ENCODE measurements at places on chromosomes 3 and 15.

DNA sequence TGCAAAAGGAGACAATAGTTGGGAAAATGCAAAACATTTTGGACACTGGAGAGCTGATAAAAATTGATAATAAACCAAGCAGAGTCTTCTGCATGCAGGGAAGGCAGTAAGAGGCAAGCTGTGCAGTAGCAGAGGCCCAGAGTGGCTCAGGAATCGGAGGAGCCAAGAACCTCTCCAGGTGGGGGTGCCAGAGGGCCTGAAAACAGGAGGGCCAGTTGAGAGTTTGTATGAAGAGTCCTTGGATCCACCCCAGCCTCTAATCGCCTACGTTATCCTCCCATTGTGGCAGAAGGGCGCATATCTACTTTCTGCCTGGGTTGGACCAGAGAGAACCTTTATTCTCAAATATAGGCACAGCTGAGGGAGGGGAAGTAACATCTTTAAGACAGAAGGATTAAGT lies 48.9 kb upstream of the RBP1 start:
- DNase-seq = peak; percentile 60

GRCh38 chr3:122681974-122682409 lies 1.4 kb downstream of the PARP14 start:
- DNase-seq = peak; percentile 17

DNA sequence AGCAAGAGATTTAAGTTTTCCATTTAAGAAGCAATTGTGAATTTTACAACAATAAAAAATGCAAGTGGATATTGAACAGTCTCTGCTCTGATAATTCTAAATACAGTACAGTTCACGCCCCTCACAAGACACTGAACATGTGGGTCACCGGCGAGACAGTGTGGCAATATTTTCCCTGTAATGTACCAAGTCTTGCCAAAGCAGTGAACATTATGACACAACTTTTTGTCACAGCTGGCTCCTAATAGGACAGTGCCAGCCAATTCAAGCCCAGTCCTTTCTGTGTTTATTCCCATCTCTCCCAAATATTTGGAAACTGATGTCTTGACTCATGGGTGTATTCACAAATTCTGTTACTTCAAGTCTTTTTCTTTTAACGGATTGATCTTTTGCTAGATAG lies 62.3 kb downstream of the PPARG start:
- peak; percentile 60 for DNase-seq

GRCh38 chr15:76159282-76159681 lies 99.5 kb downstream of the TMEM266 start:
- no peak for DNase-seq

DNA sequence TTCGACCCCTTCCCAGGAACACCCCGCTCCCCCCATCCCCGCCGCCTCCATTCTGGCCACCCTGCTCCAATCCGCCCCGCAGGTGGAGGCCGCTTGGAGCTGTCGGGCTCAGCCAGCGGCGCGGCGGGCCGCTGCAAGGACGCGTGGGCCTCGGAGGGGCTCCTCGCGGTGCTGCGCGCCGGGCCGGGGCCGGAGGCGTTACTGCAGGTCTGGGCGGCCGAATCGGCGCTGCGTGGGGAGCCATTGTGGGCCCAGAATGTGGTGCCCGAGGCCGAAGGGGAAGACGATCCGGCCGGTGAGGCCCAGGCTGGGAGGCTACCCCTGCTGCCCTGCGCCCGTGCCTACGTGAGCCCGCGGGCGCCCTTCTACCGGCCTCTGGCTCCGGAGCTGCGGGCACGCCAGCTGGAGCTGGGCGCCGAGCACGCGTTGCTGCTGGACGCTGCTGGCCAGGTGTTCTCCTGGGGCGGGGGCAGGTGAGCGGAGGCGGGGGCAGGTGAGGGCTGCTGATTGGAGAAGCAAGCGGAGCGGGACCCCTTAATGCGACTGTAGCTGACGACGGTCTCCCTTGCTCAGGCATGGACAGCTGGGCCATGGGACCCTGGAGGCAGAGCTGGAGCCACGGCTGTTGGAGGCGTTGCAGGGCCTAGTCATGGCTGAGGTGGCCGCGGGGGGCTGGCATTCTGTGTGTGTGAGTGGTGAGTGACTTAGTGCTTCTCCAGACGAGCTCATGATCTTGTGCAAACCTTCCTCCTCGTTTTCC lies 2.5 kb downstream of the RCCD1 start:
- DNase-seq = no peak

DNA sequence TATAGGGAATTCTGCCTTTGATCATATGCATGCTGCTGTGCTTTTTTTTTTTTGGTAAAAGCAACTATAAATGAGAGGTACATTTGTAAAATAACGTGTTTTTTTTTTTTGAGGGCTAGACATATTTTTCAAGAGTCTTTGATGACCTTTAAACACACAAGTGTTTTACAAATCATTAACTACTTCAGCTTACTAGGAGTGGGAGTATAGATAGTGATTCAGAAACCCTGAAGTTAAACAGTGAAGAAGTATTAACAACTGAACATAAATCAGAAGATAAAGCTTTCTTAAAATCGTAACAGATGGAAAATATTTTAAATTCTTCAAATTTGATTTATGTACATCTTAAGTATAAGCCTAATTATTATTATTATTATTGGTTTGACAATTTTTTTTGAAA lies 2.9 kb upstream of the GMNC start:
- no peak for DNase-seq

DNA sequence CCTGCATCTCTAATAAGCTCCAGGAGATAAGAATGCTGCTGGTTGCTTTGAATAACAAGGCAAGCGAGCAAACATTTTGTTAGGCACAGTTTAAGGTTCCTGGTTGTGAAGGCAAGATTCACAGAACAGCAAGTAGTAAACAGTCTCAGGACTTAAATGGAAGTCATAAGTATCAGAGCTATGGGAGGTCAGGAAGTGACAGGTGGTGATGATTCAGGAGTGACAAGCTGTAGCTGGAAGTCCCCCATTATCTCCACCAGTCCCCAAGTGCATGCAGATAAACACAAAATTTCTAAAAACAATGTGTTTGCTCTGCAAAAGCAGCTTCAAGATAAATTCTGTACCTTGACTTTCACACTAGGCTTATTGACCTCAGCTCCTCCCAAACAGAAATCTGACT lies 3.3 kb downstream of the FETUB start:
- DNase-seq = peak; percentile 60

- peak; percentile 55 for DNase-seq
Measured at GRCh38 chr3:195908694-195909581, 587 bp upstream of the TNK2 start.

- DNase-seq = no peak
Measured at GRCh38 chr3:192060160-192060781, 599.3 kb downstream of the PYDC2 start.

DNA sequence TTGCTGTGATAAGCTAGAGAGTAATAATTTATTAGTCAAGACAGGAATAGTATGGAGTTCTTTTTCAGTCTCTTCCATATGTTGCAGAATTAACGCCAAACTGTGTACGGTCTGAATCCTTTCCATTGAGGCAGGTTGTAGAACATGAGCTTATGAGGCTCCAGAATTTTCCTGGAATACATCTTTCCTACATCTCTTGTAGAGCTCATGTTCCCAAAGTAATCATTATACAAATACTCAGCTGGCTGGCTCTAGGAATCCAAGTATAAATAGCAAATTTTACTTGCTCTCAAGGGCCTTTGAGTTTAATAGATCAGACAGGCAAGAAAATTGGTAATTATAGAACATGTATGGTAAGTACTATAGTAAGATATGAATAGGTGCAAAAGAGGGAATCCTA lies 419.4 kb downstream of the RBMS3 start:
- no peak for DNase-seq

GRCh38 chr3:58155838-58156237 lies 54.9 kb downstream of the DNASE1L3 start:
- DNase-seq = no peak

DNA sequence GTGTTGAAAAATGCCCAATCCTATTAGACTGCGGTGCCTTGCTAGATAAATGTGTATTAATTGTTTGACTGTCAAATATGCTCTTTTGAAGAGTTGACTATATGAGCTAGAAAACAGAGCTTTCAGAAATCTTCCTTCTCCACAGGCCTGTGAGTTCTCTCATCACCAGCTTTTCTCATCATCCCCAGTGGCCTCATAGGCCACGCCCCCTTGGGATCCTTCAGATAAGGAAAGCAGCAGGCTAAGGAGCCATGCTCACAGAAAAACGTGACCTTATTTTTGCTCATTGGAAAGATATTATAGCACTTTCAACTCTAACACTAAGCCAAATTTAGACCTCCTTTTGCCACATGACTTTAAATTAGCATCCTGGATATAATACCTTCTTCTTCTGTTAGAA lies 514.4 kb upstream of the ARRDC4 start:
- no peak for DNase-seq

GRCh38 chr3:165440380-165440779 lies 244.2 kb upstream of the SLITRK3 start:
- DNase-seq = no peak

GRCh38 chr3:195441051-195441450 lies 1.8 kb downstream of the ACAP2 start:
- no peak for DNase-seq

GRCh38 chr3:195577645-195578177 lies 6.0 kb downstream of the APOD start:
- no peak for DNase-seq

DNA sequence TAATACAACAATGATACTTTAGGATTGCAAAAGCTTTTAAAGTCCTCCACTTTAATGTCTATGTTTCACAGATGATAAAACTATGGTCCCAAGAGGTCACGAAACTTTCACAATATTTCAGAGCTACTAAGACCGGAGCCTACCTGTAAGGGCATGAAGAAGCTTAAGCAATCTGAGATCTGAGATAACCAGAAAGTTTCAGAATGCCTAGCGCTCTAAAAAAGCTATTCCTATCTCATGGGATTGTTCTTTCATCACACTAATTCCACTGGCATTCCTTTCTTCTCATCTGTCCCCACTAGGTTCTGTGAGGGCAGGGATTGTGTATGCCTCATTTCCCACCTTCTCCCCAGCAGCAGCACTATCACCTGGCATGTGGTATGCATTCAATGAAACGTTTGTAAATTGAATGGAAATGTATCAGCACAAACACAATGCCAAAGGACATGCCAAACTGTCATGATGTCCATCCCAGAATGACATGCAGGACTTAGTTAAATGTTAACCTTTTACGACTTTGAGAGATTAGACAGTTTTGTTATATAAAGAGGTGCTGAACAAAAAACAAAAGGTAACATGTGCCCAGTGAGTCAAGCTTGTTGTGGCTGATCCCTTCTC lies 104.7 kb upstream of the NR2F2 start:
- DNase-seq = no peak

DNA sequence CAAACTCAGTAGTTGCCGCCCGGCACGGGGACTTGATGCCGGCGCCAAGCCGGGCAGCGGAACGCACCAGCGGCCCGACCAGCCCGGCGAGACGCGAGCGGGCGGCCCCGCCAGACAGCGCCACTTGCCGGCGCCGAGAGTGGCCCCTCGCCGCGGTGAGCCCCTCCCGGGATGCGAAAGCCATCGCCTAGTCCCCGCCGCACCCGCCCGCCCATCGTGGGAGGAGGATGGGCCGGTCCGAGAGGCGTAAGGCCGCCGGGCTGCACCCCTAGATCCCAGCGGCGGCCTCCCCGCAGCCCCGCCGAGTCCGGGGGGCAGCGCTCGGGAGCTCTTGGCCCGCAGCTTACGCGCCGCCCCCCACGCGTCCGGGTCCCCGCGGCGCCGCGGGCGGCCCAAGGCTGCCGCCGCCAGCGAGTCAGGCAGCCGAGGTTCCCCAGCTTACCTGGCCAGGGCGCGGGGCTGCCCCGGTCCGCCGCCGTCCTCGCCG lies 609 bp downstream of the GOLGA8A start:
- peak; percentile 57 for DNase-seq

DNA sequence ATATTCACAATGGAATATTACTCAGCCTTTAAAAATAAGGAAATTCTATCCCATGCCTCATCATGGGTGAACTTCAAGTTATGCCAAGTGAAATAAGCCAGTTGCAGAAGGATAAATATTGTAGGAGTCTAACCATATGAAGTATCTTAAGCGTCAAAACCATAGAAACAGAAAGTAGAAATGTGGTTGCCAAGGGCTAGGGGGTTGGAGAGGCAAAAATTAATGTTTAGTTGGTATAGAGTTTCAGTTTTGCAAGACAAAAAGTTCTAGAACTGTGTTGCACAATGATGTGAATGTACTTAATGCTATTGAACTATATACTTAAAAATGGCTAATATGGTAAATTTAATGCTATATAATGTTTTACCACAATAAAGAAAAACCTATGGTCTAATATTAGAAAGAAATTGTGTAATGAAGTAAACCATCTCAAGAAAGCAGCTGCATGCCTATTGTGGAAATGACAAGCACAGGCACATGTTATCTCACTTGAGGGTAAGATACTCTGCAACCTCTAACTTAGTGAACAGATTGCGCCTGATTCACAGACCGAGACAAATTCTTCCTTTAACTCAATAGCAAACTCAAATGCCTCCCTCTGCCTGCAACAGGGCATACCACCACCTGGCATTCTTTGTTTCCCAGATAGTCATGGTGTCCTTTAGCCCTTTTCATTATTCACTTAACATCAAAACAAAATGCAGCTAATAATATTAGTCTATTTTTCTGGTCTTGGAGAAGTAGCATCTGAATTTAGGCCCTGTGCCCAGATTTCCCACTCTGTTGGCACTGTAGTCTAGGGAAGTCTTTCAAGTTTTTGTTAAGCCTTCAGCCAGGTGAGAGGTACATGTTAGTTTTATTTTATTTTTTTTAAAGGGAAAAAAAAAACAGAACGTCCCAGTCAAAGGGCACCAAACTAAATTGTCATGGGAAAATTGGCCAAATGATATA lies 80.2 kb upstream of the ACP3 start:
- DNase-seq = no peak

DNA sequence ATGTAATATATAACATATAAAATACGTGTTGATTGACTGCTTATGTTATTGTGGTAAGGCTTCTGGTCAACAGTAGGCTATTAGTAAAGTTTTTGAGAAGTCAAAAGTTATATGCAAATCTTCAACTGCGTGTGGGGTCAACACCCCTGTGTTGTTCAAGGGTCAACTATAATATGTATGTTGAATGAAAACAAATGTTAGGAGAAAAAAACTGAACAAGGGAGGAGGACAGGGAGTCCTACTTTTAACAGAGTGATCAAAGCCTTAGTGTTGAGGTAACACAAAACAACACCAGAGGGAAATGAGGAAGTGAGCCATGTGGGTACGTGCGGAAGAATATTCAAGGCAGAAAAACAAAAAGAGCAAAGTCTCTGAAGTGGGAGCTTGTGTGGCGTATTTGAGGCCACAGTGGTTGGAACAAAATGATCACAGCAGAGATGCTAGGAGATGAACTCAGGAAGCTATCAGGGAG lies 62.5 kb downstream of the SFMBT1 start:
- peak; percentile 48 for DNase-seq

DNA sequence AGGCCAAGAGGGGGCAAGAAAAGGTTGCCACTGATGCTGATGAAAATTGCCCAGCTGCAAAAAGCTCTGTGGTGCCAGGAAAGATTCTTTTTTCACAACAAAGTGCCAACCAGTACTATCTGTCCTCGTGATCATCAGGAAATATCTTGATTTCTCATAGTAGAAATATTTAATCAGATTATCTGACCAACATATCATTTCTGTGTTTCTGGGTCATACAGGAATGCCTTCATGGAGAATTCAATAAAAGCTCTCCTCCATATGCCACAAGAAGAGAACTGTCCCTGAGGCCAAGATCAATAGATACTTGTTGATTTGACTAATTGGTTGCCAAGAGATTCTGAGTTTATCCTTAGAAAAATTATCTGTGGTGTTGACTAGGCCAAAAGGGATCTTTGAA lies 63.5 kb downstream of the FSIP1 start:
- DNase-seq = no peak

- peak; percentile 36 for DNase-seq
Measured at GRCh38 chr15:72782274-72783003, 1.1 kb downstream of the ADPGK start.

- no peak for DNase-seq
Measured at GRCh38 chr3:130786306-130786705, 39.7 kb upstream of the PIK3R4 start.
